Keratinocyte (primary cell): ENCODE measurements at places on chromosomes 7 and 10. TPM values are rescaled to one million over a fixed set of nuclear protein-coding genes. Genes with fewer than 3 reads are reported as not detected.

OGDHL gene
- polyA plus RNA-seq: 0.06 to 0.31 TPM (median 0.09 TPM) in 3 replicates

DNA sequence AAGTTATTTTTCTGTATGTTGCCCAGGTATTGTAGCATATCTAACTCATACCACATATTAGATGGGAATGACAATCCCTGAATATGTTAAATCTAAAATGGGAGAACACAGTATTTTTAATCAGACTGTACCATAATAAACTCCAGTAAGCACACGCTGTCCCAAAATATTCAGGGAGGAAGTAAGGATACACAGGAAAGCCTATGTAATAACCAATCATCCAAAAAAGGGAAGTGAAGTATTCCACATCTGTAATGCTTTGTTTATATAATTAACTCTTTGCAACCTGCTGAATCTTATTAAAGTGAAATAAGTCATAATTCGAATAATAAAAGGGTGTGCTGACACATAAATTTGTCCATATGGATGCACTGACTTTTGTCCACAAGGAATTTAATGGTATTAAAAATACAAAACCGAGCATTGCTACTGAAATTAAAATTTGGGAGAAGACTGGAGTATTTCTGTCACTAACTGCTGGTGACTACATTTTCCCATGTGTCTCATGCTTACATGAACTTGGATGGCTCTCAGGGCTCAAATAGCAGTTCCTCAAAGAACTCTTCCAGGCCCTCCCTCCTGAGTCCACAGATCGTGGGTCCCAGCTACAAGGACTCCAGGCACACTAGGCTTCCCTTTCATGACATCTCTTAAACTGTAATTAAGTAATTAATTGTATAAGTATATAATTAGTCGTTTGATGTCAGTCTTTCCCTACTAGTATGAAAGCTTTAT, 120.6 kb downstream of the NEBL start:
- DNase-seq: no peak

GRCh38 chr10:101887775-101888174, 44.2 kb upstream of the KCNIP2 start:
- no peak for DNase-seq

GRCh38 chr7:28729727-28730126, 228.4 kb downstream of the TRIL start:
- no peak for DNase-seq

ASZ1 gene
- not detected in 3 replicates for polyA plus RNA-seq

- no peak for DNase-seq
These were observed 18.9 kb downstream of the RCC1L start for GRCh38 chr7:75054744-75055143.

DNA sequence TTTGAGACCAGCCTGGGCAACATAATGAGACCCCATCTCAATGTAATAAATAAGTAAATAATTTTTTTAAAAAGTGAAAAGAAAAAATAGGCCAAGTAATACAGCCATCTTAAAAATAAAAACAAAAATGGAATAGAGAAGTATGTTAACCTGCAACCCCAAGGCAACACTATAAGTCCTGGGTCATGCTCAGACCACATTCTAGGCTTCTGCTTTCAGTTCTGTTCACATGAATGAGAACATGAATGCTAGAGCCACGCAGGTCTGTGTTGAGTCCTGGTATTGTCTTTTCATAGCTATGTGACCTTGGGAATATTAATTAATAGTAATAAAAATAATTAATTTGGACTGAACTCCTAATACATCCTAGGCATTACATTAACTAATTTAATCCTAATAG, 284.0 kb downstream of the AUTS2 start:
- no peak for DNase-seq

DNA sequence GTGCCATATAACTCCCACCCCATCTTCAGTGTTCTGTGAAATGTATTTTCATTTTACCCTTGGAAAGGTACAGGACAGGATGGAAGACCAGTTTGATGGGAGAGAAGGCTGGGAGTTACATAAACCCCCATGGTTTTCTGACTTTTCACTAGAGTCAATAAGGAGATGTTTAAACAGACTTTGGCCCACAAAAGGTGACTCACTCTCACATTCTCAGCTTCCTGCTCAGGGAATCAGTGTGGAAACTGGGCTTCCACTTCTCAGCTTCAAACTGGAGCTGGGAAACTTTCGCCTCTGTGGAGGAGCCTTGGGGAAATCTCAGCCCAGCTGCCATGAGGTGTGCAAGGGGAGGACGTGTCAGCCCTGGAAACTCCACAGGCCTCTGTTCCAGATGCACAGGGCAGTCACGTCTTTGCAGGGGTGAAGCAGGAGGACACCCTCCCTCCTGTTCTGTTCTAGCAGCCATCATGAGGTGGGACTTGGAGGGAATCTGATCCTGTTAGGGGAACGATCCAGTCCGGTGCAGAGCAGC, 560.5 kb upstream of the GALNT17 start:
- DNase-seq: no peak

DNA sequence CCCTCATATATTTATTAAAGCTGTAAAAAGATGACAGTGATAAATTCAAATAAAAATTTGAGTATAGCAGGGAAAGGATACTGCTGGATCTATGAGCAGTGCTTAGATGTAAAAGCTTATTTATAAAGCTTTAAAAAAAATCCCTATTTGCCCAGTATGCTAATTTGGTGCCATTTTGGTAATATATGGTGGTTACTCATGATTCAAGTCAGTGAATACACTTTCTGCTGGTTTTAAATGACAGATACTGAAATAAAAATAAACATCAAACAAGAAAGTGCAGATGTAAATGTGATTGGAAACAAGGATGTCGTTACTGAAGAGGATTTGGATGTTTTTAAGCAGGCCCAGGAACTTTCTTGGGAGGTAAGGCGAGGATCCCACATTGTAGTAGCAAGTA, 134.4 kb upstream of the SAMD8 start:
- no peak for DNase-seq

GRCh38 chr10:126840576-126841135, 64.6 kb upstream of the DOCK1 start:
- no peak for DNase-seq

OR6B1 gene
- polyA plus RNA-seq: not detected in 3 replicates

DNA sequence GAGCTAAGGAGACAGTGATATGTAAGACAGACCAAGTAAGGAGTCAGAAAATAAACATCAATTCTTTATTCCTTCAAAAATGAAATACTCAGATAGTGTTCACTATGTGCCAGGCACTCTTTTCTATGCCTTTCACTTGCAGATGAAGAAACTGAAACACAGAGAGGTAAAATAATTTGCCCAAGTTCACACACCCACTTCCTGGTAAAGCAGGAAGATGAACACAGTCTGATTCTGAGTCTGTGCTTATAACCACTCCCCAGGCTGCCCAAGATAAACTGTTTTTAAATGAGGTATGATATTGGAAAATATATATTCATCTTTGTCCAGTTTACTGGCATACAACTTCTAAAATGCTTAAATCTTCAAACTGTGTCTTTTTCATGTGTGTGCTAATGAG, 294.4 kb upstream of the NPVF start:
- DNase-seq: no peak

GRCh38 chr7:18087687-18088078, 60.0 kb upstream of the PRPS1L1 start:
- DNase-seq: no peak

ANKRD7 gene
- polyA plus RNA-seq: 0.10 to 0.32 TPM (median 0.26 TPM) in 3 replicates

GRCh38 chr7:27863880-27864279, 123.9 kb downstream of the TAX1BP1 start:
- no peak for DNase-seq

DNA sequence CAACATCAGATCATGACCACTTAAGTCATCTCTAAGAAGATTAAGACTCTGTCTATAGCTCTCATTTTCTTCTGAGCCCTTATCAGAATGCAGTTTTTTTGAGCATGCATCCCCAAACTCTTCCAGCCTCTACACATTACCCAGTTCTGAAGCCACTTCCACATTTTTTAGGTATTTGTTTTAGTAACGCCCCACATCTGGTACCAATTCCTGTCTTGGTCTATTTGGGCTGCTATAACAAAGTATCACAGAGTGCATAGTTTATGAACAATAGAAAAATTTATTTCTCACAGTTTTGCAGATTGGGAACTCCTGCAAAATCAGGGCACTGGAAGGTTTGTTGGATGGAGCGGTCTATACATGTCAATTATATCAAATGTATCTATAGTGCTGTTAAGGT, 107.7 kb upstream of the KCND2 start:
- no peak for DNase-seq

IFIT3 gene
- 30.2 to 83.1 TPM (median 42.6 TPM) in 3 replicates for polyA plus RNA-seq

GRCh38 chr10:43623351-43623750, 17.1 kb downstream of the ZNF485 start:
- no peak for DNase-seq

DYNC1I1 gene
- polyA plus RNA-seq: 0.10 to 0.46 TPM (median 0.43 TPM) in 3 replicates

AKR1C1 gene
- polyA plus RNA-seq: 19.5 to 33.9 TPM (median 28.1 TPM) in 3 replicates

- DNase-seq: no peak
These were observed 77.4 kb downstream of the EPC1 start for GRCh38 chr10:32269343-32270100.

DNA sequence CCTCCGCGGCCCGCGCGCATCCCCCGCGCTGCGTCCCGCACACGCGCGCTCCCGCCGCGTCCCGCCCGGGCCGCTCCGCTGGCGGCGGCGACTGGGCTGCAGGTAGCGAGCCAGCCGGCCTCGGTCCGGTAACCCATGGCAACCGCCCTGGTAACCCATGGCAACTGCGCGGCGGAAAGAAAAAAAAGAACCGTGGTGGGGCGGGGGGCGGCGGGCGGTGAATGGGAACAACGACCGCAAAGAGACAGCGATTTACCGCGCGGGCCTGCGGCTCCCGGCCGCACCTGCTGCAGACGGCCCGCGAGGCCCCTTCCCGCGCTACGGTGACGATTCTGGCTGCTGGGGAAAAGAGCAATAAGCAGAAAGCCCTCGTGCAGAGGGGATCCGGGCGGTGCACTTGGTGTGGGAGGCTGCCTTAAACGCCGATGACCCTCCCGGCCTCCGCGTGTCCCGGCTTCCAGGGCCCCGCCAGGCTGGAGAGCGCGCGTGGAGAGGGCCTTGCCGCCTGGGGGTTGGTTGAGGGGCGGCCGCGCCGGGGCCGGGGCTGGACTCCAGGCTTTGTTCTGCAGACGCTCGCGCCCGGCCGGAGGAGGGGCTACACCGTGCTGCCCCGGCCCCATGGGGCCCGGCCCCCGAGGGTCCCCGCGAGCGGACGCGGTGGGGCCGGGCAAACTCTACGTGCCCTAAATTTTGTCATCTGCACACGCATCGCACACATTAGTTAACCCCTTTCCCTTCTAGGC, 84.7 kb downstream of the SNX10 start:
- no peak for DNase-seq

- no peak for DNase-seq
These were observed 12.1 kb upstream of the CSGALNACT2 start for GRCh38 chr10:43125881-43126731.

- DNase-seq: no peak
These were observed 280.3 kb upstream of the PODXL start for GRCh38 chr7:131836733-131837132.

- DNase-seq: no peak
These were observed 536.6 kb downstream of the HTR7 start for GRCh38 chr10:90321132-90321816.

SNCG gene
- polyA plus RNA-seq: 6.8 to 13.1 TPM (median 7.2 TPM) in 3 replicates

GRCh38 chr10:6486309-6486708, 93.8 kb downstream of the PRKCQ start:
- DNase-seq: no peak

GRCh38 chr7:2807845-2808772, 36.0 kb downstream of the GNA12 start:
- no peak for DNase-seq

CREM gene
- 15.7 to 23.3 TPM (median 17.4 TPM) in 3 replicates for polyA plus RNA-seq

GRCh38 chr7:95471071-95471470, 14.7 kb upstream of the ASB4 start:
- DNase-seq: no peak

DNA sequence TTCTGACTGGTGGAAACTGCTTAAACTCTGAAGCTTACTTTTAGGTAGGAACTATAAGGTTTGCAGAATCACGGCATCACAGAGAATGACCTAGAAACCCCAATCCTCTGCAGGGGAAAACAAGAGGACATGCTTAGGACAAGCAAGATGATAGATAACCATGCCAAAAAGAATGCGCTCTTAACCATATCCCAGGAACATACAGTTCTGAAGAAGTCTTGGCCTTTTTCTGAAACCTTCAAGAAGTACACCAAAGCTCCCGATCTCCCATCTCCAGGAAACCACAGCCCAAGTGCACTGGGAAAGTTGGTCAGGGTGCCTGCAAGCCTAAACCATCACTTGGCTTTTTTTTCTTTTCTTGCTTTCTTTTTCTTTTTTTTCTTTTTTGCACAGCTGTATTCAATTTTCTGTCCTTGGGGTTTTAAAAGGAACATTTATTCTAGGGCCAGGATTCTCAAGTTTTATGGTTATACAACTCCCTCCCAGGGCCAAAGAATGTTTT, 12.2 kb upstream of the SVIL start:
- no peak for DNase-seq

- no peak for DNase-seq
These were observed 331.0 kb downstream of the LRMDA start for GRCh38 chr10:75762431-75762802.

CPED1 gene
- polyA plus RNA-seq: 0.62 to 1.1 TPM (median 0.72 TPM) in 3 replicates

DNA sequence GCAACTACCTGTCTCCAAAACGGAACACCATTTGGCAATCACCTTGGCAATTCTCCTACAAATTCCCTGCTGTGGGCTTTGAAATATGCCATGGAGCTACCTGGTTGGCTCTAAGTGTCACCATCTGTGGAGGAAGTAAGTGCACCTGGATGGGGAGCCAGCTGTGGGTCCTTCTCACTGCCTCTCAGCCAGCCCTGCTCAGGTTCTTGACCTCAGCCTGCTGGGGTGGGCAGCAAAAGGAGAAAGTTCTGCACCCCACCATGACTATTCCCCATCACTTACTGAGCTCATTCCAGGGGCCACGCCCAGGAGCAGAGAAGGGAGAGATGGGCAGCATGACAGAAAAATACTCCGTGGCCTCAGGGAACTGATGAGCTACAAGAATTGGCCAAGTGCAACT, 158.7 kb downstream of the TNS3 start:
- DNase-seq: no peak

DNA sequence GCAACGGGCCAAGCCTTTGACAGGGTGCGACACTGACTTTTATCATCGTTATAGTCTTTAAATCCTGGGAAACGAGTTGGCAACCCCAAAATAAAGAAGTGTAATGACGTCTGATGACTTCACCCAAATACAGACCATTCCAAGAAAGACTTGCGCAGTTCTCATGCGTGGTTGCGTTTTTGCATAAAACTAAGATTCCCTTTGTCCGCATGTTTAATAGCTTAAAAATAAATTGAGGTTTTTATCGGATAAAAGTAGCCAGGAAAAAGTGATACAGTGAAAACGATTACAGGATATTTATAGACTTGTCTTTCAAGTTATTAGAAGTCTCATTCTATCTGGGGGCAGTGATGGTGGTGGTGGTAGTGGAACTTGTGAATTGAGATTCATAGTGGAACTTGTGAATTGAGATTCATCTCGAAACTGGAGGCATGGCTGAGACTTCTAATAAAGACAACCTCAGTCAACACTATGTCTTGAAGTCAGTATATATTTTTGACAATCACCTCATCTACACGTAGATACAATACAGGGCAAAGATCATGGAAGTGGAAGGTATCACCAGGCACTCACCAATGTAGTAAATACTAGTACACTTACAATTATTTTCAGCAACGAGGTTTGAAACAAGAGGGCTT, 1.2 kb upstream of the NAMPT start:
- no peak for DNase-seq
